Activated T-cell treated with anti-CD3 and anti-CD28 coated beads, Interleukin-2, amount 50 U/mL, for 4 hours (primary cell): ENCODE measurements at places on chromosomes 2 and 18.

GRCh38 chr2:43344868-43345373 lies 118.5 kb upstream of the ZFP36L2 start:
- no peak for DNase-seq

DNA sequence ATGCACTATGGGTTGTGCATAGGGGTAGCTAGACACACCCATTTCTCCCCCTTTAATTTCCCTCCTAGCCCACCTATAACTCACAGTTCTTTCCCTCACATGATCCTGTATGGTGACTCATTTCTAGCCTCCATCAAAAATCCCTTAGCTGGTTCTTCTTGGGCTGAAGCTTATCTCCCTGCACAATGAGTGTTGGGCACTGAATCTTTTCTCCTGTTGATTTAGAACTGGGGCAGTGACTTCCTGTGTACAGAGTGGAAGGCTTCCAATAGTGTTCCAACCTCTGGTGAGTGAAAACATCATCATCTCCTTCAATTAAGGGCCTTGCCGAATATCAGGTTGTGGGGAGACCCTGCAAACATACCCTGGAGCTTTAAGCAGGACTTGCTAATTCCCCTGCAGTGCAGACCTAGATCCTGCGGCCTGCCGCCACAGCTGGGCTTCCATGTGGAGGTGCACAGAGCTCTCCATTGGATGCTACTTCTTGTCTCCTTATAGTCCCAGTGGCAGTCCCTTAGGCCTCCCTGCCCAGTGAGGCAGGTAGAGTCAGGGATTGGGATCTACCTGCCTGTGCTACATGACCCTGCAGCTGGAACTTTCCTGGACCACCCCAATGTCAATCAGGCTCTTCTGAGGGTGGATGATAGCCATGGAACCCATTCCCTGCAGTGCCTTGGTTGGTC lies 121.8 kb downstream of the PLB1 start:
- DNase-seq: no peak

GRCh38 chr2:216695401-216695821 lies at the start of gene IGFBP5:
Gene IGFBP5, minus strand, starts transcription at chr2:216695549. Its CDS starts 774 bp downstream, at chr2:216694775.
- no peak for DNase-seq

DNA sequence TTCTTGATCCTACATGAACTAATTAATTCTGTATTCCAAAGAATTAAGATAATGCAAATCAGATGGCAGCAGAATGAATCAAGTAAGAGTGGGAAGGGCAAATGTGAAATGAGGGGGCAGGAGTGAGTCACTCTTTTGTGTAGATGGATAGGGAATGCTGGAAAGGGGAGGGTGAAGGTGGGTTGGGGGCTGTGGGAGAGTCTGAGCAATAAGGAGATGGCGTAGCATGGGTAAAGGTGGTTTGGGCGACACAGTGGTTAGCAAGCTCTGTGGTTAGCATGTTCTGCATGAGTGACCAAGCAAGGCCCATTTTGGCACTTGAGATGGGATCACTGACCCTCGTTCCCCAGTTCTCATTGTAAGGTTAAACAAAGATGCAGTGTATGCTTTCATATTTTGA lies 20.4 kb downstream of the GPD2 start:
- no peak for DNase-seq

GRCh38 chr2:15186118-15186517 lies 375.0 kb downstream of the NBAS start:
- DNase-seq: no peak

DNA sequence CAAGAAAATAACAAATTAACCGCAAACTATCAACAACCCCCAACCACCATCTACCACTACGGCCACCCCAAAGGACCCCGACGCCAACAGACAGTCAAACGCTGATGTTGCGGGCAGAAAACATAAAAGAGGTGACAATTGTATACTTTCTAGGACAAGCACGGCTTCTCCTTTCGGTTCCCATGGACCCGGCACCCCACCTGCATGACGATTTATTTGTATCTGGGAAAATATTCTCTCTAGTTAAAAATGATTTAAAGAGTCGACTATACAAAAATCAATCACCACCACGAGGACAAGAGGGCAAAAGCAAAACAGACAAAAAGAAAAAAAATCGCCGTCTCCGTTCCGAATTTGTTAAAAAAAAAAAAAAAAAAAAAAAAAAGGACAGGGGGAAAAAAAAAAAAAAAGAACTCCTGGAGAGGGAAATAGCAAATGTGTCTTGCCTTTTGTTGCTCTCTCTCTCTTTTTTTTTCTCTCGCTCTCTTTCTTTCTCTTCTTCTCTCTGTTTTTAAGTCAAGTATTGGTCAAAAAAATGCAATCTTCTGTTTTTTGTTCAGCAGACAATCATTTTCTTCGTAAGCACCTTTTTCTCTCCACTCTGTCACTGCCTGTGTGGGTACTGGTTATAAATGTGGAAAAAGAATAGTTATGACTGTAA lies 3.6 kb downstream of the SIX3 start:
- DNase-seq: no peak

- DNase-seq: no peak
Measured at GRCh38 chr2:10712185-10712809, 9.1 kb upstream of the ATP6V1C2 start.

DNA sequence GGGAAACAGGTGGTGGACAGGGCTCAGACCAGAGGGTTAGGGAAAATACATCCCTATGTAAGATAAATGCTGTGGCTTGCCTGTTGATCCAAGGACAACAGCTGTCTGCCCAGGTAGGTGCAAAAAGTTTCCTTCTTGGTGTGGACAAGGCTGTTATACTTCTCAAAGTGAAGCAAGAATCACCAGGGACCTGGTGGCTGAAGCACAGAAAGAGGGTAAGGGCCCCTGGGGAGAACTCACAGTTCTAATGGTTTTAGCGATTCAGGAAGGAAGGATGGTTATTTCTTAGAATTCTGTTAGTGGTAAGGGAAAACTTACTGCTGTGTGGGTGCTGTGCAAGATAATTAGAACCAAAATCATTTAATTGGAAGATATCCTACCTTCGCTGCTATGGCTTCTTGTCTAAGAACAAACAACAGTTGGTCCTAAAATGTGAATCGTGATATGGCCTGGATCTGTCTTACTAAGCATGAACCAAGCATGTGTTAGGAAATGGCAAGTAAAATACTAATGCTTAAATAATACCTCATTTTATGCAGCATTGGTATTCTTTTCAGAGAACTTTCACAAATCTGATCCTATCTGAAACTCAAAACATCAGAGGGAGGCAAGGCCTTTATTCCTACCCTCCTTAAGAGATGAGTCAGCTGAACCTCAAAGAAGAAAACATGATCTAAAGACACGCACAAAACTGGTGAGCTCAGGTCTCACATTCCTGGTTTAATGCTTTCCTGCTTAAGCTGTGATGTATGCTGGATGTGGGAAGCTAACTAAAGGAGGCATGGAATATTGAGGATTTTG lies 159.2 kb upstream of the THUMPD2 start:
- no peak for DNase-seq

GRCh38 chr2:96694816-96695455 lies 44.9 kb downstream of the LMAN2L start:
- no peak for DNase-seq

- peak; percentile 43 for DNase-seq
Measured at GRCh38 chr2:68925295-68925896, 27.3 kb downstream of the GKN2 start.

DNA sequence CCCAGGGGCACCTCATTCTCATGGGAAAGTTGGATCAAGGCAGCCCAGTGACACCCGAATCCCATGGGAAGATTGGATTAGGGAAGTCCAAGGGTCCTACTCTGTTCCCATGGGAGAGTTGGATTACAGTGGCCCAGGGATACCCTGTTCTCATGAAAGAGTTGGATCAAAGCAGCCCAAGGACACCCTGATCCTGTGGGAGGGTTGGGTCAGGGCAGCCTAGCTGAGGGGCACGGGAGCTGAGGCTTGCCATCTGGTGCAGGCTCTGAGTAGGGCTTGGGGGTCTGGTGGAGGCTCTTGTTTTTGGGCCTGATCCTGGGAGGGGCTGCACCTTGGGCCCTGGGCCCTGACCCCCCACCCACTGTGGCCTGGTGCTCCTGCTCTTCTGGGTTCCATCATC lies 87.1 kb downstream of the ACKR3 start:
- DNase-seq: no peak

GRCh38 chr2:151918308-151918707 lies 90.1 kb upstream of the ARL5A start:
- DNase-seq: no peak

DNA sequence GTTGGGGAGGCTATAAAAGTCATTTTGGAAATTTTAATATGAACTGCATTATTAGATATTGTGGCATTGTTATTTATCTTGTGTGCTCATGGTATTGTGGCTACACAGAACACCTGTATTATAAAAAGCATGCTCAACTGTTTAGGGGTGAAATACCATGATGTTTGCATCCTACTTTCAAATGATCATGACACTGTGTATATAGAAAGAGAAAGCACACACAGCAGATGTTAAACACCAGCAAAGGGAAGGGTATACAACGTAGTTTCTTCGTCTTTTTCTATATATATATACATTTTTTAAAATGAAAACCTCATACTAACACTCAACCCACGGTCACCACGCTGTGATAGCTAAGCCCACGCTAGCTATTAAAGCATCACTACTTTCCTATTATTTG lies 27.1 kb downstream of the STARD7 start:
- no peak for DNase-seq

DNA sequence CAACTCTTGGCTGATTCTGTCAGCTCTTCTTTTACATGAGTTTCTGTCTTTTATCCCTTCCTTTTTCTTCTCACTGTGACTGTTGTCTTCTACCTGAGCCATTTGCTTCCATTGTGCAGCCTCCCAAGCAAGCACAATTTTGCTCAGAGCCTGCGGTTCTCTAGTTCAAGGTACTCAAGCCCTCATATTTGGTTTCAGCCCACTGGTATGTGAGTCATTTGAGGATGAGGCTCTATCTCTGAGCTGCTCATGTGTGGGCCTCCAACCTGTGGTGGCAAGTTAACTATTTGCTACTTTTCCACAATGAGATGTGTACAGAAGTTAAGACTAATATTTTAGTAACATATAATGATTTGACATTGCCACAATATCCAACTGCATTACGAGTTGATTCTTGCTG lies 183.0 kb downstream of the PHLPP1 start:
- no peak for DNase-seq
